ENCODE measurements at places on chromosomes 3 and 15. TPM values are rescaled to one million over a fixed set of nuclear protein-coding genes. Genes with fewer than 3 reads are reported as not detected.

The RPL39L gene
- 70.8 TPM for total RNA-seq

The NMB gene
- total RNA-seq: 12.4 TPM

The C15orf62 gene
- 0.70 TPM for total RNA-seq

The APOD gene
- total RNA-seq: not detected

The ROBO2 gene
- 2.0 TPM for total RNA-seq

The SLC22A14 gene
- not detected for total RNA-seq

The TRH gene
- total RNA-seq: not detected

The GUCA1C gene
- not detected for total RNA-seq

The EBLN2 gene
- 4.4 TPM for total RNA-seq

The LSAMP gene
- total RNA-seq: 0.66 TPM

The CCR3 gene
- not detected for total RNA-seq

DNA sequence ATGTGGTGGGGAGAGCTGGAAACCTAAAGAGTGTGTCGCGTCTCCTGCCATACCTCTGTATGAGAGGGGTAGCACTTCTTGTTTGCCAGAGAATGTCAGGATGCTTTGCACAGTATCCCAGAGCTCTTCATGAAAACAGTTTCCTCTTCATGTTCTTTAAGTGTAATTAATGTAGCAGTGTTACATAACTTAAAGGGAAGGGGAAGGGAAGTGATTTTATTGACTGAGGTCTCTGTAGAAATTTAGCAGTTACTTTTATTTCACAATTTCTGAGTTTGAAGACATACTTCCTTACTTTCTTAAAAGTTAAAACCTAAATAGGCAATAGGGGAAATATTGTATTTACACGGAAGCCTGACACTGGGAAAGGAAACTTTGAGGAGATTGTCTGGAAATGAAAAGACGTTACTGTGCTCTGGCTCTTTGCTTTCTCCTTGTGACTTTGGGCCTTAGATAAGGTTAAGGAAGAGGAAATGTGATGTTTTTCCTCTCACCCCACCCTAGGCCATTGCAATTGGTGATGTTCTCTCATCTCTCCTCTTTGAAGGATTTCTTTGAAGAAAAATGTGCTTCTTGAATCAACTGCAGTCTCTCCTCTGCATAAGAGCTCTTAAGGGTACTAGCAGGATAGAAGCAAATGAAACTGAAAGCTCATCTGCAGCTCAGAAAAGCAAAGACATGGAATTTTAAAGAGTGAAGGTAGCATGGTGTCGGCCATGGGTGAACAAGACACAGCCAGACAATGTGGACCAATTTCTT is 6.0 kb downstream of the NXPE3 start:
- peaks cover 3% of the 10 kb centered on the region for H3K4me1 ChIP-seq
- H3K36me3 ChIP-seq: peaks cover 69% of the 10 kb centered on the region
- H3K27ac ChIP-seq: no peak overlapping the region
- no peak for DNase-seq

GRCh38 chr3:141218162-141218835 is 13.3 kb upstream of the PXYLP1 start:
- H3K4me1 ChIP-seq: no peaks in the 10 kb centered on the region
- DNase-seq: no peak
- H3K27me3 ChIP-seq: no peaks in the 10 kb centered on the region
- peaks cover 2% of the 10 kb centered on the region for H3K36me3 ChIP-seq
- no peak overlapping the region for H3K27ac ChIP-seq

DNA sequence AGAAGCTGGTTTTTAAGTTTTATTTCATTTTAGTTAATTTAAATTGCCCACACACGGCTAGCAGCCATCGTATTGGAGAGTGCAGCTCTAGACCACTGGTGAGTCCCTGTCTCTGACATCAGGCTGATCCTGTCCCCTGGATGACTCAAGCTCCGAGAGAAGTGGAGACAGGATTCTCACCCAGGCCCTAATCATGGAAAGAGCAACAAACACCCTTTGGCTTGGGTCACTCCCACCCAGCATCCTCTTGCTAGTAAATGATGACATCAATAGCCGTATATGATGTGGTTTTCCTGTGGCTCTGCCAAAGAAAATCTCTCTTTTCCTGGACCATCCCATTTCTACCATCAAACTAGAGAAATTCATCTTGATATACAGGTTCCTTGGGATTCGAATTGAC is 182.2 kb downstream of the NTRK3 start:
- no peaks in the 10 kb centered on the region for H3K36me3 ChIP-seq
- no peaks in the 10 kb centered on the region for H3K27me3 ChIP-seq
- no peak for DNase-seq
- H3K4me3 ChIP-seq: no peak overlapping the region

DNA sequence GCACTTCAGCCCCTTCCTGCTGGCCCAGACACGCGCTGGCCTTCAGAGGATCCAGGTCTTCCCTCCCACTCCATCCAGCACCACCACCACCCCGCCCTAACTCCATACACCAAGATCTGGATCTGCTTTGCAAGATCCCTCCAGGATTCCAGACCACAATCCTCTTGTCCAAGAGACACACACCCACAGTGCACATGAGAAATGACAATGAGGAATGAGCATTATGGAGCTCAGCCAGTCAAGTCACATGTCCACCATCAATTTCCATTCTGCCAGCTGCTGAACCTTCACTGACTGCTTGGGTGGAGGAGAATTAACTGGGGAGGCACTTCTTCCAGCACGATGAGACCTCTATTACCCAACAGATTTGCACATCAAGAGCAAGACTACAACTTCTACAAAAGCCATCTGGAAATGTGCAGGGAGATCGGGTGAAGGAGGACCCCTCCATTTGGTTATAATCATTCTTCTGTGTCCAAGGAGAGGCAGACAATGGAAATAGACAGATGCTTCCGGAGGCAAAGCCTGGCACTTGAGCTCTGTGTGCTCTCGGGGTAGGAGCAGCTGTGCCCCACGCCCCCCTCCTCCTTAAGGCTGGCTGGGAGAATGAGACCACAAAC is 12.3 kb upstream of the SPATA12 start:
- H3K4me3 ChIP-seq: no peak overlapping the region
- H3K27me3 ChIP-seq: no peaks in the 10 kb centered on the region
- DNase-seq: no peak

GRCh38 chr15:77817434-77817833 is 184.7 kb upstream of the LINGO1 start:
- no peaks in the 10 kb centered on the region for H3K36me3 ChIP-seq
- no peak for DNase-seq
- H3K4me3 ChIP-seq: no peak overlapping the region
- no peak overlapping the region for H3K27ac ChIP-seq
- H3K27me3 ChIP-seq: peaks cover 22% of the 10 kb centered on the region

DNA sequence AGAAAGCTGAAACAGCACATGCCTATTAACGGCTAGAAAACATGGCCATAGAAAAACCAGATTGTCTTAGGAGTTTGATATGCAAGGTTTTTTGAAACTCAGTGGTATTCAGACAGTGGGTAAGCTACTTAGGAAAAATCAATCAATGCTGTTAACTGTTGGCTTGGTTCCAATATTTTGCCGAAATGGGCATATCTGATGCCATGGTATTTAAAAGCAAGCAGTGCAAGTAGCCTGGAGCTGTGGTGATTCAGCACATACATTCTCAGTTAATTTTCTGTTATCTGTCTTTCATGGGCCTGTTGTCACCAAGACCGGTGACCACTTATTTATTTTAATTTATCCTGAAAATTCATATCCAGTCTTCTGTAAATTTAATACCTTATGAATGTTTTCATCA is 17.3 kb upstream of the SUCNR1 start:
- no peak overlapping the region for H3K4me3 ChIP-seq
- no peaks in the 10 kb centered on the region for H3K27me3 ChIP-seq
- no peaks in the 10 kb centered on the region for H3K4me1 ChIP-seq
- H3K27ac ChIP-seq: no peak overlapping the region

- H3K27ac ChIP-seq: no peak overlapping the region
- H3K4me3 ChIP-seq: no peak overlapping the region
- H3K4me1 ChIP-seq: no peaks in the 10 kb centered on the region
- H3K36me3 ChIP-seq: no peaks in the 10 kb centered on the region
- H3K27me3 ChIP-seq: no peaks in the 10 kb centered on the region
Observed at GRCh38 chr3:66302288-66302687, 81.5 kb downstream of the SLC25A26 start.

DNA sequence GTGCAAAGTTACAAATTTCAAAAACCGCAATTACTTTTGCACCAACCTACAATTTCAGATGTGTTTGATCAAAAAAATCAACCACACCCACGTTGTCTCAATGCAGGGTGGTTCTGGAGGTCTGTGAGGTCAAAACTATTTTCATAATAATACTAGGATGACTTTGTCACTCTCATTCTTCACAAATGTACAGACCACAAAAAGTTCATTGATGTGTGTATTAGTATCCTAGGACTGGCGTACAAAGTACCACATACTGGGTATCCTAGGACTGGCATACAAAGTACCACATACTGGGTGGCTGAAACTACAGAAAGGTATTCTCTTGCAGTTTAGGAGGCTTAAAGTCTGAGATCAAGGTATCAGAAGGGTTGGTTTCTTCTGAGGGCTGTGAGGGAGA is 13.0 kb downstream of the SUCLG2 start:
- H3K27ac ChIP-seq: no peak overlapping the region
- H3K27me3 ChIP-seq: no peaks in the 10 kb centered on the region
- no peak overlapping the region for H3K4me3 ChIP-seq
- no peaks in the 10 kb centered on the region for H3K36me3 ChIP-seq
- no peaks in the 10 kb centered on the region for H3K4me1 ChIP-seq

- H3K27ac ChIP-seq: no peak overlapping the region
- no peak for DNase-seq
- H3K4me1 ChIP-seq: peaks cover 9% of the 10 kb centered on the region
- H3K36me3 ChIP-seq: no peaks in the 10 kb centered on the region
- H3K27me3 ChIP-seq: no peaks in the 10 kb centered on the region
Observed at GRCh38 chr3:188197388-188197847, 43.5 kb downstream of the LPP start.

- H3K27ac ChIP-seq: no peak overlapping the region
- H3K4me1 ChIP-seq: no peaks in the 10 kb centered on the region
- H3K27me3 ChIP-seq: no peaks in the 10 kb centered on the region
- no peaks in the 10 kb centered on the region for H3K36me3 ChIP-seq
- DNase-seq: no peak
Observed at GRCh38 chr3:187112934-187113793, 26.1 kb downstream of the RPL39L start.

DNA sequence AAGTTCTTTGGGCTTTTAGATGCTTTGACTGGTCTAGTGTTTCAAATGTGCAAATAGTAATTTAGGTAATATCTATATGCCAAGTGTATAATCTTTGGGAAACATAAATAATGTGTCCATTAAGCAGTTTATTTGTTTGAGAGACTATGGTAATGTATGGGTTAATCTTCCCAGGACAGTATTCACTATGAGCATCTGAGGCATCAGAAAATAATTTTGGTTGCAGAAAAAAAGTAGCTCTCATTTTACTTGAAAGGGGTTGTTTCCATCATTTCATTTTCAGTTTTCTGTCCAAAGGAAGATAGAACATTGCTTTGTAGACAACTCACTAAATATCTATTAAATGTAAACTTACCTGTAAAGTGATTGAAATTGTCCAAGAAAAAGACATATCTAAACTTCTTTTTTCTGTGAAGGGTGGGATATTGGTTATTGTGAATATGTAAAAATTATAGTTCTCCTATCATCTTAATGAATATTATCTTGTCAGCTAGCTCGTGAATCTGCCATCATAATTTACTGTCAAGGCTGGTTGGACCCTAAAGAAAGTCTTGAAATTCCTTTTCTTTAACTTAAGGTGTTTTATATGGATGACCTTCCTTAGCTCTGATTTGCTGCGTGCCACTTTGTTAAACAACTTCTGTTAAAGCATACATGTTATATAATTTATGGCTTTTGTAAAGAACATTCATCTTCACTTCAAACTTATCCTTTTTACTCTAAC is 108.8 kb downstream of the EPHA3 start:
- H3K27ac ChIP-seq: no peak overlapping the region
- H3K27me3 ChIP-seq: no peaks in the 10 kb centered on the region
- peaks cover 4% of the 10 kb centered on the region for H3K36me3 ChIP-seq
- DNase-seq: no peak
- no peaks in the 10 kb centered on the region for H3K4me1 ChIP-seq

- DNase-seq: no peak
- H3K27ac ChIP-seq: no peak overlapping the region
- H3K36me3 ChIP-seq: no peaks in the 10 kb centered on the region
- peaks cover 2% of the 10 kb centered on the region for H3K4me1 ChIP-seq
Observed at GRCh38 chr15:27167738-27168137, 196.8 kb downstream of the GABRG3 start.

DNA sequence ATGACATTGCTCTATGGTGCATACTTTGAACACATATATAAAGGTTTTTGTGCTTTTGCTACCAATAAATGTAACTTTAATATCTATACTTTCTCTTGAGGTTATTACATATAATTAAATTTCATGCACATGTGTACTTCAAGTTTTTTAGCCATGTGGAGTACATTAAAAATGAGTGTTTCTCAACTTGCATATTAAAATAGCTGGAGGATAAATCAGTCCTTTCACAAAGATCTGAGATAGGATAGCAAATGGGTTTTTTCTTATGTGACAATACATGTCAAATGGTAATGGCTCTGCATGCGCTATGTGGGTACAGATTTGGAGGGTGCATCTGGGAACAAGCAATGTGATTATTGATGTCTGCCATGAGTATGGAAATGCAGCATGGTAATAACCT is 48.7 kb upstream of the COL6A6 start:
- H3K4me3 ChIP-seq: no peak overlapping the region
- H3K4me1 ChIP-seq: no peaks in the 10 kb centered on the region
- no peak overlapping the region for H3K27ac ChIP-seq
- no peaks in the 10 kb centered on the region for H3K27me3 ChIP-seq

GRCh38 chr15:90599644-90600043 is 69.9 kb downstream of the CRTC3 start:
- H3K4me1 ChIP-seq: no peaks in the 10 kb centered on the region
- no peaks in the 10 kb centered on the region for H3K27me3 ChIP-seq
- H3K4me3 ChIP-seq: no peak overlapping the region
- no peak overlapping the region for H3K27ac ChIP-seq
- no peaks in the 10 kb centered on the region for H3K36me3 ChIP-seq

DNA sequence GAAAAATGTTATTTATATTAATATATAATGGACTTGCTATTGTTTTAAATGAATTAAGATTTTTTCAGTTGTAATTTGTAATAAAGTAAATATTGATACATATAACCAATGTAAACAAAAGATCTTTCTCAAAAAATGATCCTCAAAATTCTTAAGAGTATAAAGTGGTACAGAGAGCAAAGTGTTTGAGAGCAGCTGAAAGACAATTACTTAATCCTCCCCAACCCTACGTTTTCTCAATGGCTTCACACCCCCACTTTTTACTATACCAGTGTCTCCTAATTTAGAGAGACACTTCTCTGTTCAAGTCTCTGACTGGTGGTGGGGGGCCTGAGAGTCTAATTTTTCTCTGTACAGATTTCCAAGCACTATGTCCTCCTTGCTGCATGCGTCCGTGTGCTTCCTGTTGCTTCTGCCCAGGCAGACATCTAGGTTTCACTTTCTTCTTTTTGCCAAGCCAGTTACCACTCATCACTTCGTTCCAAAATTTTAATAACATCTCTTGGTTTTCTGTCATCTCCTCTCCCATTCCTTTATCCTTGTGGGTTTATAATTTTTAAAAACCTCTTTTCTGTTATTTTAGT is 276.3 kb upstream of the DNAJC19 start:
- H3K27ac ChIP-seq: no peak overlapping the region
- DNase-seq: no peak
- no peaks in the 10 kb centered on the region for H3K27me3 ChIP-seq
- H3K36me3 ChIP-seq: no peaks in the 10 kb centered on the region
- no peak overlapping the region for H3K4me3 ChIP-seq
- H3K4me1 ChIP-seq: no peaks in the 10 kb centered on the region

- no peaks in the 10 kb centered on the region for H3K4me1 ChIP-seq
- no peak overlapping the region for H3K27ac ChIP-seq
- H3K27me3 ChIP-seq: no peaks in the 10 kb centered on the region
- H3K4me3 ChIP-seq: no peak overlapping the region
Observed at GRCh38 chr3:194407423-194407822, 8.4 kb upstream of the GP5 start.

GRCh38 chr15:87267798-87268197 is 988.7 kb downstream of the NTRK3 start:
- H3K4me3 ChIP-seq: no peak overlapping the region
- no peaks in the 10 kb centered on the region for H3K4me1 ChIP-seq
- no peak for DNase-seq
